AML-193 (cell line): ENCODE measurements at places on chromosomes 5 and 9.

GRCh38 chr5:74382987-74383593 is 257.4 kb downstream of the ENC1 start:
- no peak for DNase-seq

GRCh38 chr5:51618234-51618633 is 235.0 kb downstream of the ISL1 start:
- DNase-seq, result no peak

- DNase-seq, result no peak
These were observed 58.7 kb downstream of the ZNF354C start for GRCh38 chr5:179118756-179119414.

- DNase-seq, result peak; percentile 86
These were observed 35.8 kb downstream of the PRKACG start for GRCh38 chr9:68978066-68978465.

GRCh38 chr5:141843156-141843927 is 34.9 kb downstream of the PCDH1 start:
- no peak for DNase-seq

DNA sequence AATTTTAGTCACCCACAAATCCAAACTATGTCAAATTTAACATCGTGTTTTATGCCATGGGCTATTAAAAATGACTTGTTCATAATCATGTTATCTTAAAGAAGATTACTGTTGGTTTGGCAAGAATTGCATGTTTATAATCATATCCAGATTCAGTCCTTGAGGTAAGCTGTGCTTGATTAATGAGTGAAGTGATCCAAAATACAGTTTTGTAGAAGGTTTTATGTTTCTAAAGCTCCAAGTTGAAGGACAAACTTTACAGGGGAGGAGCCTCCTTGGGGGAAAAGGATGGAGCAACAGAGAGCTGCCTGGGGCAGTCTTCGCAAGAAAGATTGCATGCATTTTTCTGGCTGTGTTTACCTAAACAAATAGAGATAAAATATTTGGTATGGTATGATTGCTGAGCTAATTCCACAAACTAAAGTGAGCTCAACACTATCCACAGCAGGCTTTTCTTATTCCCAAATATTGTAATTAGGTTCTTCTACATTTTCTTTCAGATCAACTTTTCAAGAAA is 189.5 kb upstream of the TYRP1 start:
- DNase-seq, result no peak
